Central memory CD4-positive, alpha-beta T cell (primary cell): ENCODE measurements at places on chromosomes 11 and 22.

- DNase-seq: peak; percentile 38
Observed at GRCh38 chr11:47394322-47395222, 13.8 kb upstream of the SLC39A13 start.

- DNase-seq: peak; percentile 21
Observed at GRCh38 chr11:6627762-6628241, 8.6 kb upstream of the TPP1 start.

- DNase-seq: no peak
Observed at GRCh38 chr11:17855531-17856290, 121.1 kb downstream of the KCNC1 start.

DNA sequence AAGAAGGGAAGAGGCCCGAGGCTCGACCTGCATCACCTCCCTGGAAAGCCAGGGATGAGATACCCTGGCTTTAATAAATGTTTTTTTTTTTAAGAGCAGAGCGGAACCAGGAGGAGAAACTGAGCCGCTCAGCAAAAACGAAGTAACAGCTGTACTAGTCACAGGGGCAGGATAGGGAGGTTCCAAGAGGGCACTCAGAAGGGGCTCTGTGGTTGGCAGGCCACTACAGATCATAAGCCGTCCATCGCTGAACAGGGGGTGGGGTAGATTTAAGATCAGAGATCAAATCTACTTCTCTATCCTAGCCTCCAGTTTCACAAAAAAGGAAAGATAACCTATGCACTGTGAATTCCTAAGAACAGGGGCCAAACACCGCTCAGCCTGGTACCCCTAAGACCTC, 625 bp downstream of the EIF3D start:
- no peak for DNase-seq

DNA sequence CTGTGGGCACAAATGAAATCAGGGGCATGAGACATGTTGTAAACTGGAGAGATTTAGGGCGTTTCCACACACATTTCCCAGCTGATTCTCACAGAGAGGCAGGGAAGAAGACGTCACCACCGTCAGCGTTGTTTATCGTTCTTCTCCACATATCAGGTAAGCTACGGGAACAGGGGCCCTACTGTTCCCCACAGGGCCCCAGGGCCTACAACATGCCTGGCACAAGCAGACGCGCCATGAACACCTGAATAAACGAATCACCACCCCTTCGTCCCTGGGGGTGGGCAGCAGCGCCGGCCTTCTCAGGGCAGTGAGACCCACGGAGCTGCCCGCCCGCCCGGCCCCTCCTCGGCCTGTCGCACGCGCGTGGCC, 342 bp downstream of the EFCAB6 start:
- no peak for DNase-seq

- DNase-seq: no peak
Observed at GRCh38 chr11:106568632-106569031, 449.6 kb downstream of the GUCY1A2 start.

DNA sequence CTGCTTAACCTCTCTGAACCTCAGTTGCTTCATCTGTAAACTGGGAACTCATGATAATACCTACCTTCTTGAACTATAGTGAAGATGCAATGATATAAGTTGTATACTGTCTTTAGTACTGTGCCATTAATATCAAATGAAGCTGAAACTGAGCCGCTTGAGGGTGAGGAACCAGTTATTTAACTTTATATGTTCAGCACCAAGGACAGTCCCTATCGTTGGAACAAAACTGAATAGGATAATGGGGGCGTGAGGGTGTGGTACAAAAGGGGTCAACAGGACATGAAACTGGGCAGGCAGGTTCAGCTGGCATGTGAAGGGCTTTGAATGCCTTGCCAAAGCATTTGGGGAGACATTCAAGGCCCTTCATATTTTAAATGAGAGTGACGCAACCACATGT, 112.6 kb downstream of the C11orf91 start:
- DNase-seq: no peak

DNA sequence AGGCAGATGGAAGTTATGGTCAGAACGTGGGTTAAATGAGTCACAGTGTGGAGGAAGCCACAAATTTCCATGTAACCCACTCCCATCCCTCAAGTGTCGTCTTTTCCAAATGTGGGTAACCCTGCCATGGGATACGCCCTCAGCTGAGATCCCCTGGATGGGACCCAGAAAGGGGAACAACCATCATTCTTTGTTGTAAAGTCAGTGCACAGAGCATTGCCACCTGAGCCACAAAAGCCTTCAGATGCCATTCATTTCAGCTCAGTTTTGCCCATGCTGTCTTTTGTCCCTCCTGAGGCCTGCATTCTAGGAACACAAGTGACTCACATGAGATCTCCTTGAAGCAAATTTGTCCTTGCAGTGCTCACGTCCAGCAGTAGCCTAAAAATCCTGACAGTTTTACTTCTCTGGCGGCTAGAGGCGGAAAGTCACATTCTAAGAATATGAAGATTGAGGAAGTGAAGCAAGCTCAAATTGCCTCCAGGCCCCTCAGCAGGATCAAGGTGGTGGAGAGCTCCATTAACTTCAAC, 30.6 kb downstream of the MMP13 start:
- DNase-seq: no peak

GRCh38 chr22:27866135-27867084, 52.6 kb downstream of the PITPNB start:
- DNase-seq: no peak

DNA sequence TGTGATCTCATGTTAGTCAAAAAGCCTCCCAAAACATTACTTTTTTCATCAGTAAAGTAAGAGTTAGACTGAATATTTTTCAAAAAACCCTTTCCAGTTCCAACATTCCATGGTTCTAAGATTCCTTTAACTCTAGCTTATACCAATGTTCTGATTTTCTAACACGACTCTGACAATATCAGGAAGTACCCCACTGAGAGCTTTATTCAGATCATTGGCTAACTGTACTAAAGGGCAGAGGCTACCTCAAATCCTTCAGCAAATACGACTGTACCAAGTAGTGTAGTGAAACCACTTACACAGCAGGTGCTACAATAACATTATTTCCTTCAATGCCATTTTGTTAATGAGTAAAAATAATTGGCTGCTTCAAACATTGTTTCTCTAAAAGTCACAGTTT, 213.4 kb upstream of the PITPNB start:
- no peak for DNase-seq

- no peak for DNase-seq
Observed at GRCh38 chr22:48807155-48807554, 1020.5 kb downstream of the BRD1 start.

DNA sequence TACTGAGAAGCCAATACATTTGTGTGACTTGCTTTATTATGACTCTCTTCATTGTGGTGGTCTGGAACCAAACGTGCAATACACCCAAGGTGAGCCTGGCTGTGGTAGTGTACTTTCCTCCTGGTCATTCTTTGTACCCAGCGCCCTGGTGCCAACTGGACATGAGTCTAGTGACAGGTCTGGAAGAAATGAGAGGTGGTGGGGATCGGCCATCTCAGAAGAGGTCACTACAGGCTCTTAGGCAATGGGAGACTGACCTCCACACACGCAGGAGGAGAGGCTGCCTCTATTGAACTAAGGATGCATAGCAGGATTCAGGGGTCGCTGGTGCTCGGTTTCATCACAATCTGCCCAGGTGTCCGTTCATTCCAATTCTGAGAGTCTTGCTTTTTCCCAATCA, 56.4 kb upstream of the RTL6 start:
- no peak for DNase-seq

DNA sequence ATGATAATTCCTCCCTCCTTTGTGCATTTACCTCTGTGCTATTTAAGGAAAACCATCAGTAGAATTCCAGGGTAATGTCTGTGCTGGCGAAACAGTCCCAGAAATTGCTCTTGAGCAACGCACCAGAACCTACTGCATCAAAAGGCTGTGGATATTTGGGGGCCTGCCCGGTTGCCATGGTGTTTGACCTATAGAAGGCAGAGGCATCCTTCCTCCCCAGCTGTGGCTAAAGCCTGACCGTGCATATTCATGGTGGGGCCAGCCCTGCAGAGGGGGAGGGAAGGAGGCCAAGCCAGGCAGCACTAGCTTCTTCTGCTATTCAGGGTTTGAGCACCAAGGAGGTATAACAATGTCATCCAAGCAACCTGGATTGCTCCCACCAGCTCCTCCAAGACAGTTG, 215.0 kb upstream of the E2F8 start:
- DNase-seq: no peak
